HFFc6 (cell line): ENCODE measurements at places on chromosomes 6 and 20.
A peak's percentile ranks its signal among the peaks of the same experiment; 100 is the strongest.

DNA sequence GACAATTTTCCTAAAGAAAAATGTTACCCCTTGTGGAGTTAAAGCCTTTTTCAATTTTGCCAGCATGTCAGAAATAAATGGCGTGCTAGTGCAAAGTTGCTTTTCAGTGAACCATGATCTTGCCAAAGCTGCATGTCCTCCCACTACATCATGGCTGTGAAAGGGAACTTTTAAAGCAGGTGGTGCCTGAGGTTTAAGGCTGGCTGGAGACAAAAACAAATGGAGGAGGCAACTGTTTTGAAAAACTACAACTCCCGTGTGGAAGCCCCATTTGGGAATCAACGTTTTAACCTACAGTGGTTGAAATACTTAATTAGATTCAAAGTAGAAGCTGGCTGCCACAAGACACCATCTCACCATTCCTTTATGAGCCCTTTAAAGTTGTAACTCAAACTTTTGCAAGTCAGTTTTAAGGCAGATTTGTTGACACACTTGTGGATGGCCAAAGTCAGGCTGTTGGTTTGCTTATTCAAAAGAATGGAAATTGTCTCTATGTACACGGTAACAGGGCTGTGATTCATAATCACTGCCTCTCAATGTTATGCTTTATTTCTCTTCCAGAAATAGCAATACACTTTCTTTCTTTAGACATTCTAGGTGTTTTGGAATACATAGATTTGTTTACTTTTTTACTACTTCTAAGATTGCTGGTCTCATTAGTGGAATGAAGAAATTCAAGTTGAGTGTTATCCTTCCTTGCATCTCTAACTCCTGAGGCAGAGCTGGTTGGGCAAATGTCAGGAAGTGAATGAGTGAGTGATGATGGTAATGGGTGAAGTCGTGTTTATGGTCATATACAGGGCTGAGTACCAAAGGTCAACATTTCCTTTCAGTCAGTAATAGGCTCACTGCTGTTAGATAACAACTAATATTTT, 196.4 kb upstream of the GMDS start:
- DNase-seq = peak; percentile 31

- peak; percentile 25 for DNase-seq
These were observed 1.6 kb downstream of the TRIM27 start for GRCh38 chr6:28922004-28922820.

DNA sequence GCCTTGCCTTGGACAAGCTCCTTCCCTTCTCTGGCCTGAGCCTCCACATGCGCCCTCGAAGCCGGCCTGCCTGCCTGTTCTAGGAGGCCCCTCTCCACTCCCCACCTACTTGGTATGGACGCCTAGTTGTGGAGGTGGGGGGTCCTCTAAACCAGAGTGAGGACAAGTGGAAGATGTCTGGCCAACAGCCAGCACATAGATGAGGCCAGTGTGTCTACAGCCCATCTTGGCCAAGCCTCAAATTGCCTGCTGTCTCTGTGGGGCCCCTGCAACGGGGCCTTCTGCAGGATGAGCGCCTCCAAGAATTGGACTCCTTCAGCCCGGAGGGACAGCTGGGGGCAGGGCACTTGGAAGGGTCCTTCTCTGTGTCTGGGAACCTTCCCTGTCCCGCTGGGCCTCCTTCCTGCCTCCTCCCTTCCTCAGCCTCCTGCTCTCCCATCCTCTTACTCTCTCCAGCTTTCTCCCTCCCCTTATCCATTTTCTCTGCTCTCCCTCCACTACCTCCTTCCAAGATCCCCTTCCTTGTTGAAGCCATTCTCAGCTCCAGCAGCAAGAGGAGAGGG, 1.6 kb downstream of the MDFI start:
- no peak for DNase-seq

DNA sequence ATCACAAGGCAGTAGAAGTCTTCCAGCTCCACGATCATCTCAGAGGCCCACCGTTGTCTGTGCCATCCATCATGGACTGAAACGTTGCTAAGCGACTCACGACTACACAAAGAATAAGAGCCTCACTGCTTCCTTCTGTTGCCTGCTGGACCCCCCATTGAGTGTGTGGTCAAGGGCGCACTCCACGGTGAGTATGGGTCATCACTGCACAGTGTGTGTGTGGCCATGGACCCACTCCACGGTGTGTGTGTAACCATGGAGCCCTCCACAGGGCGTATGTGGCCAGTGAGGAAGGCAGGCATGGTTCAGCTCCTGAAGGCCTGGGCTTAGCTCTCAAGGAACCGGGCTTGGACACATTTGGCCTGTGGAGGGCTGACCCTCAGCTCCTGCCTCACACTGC, 123.4 kb upstream of the AFDN start:
- no peak for DNase-seq

DNA sequence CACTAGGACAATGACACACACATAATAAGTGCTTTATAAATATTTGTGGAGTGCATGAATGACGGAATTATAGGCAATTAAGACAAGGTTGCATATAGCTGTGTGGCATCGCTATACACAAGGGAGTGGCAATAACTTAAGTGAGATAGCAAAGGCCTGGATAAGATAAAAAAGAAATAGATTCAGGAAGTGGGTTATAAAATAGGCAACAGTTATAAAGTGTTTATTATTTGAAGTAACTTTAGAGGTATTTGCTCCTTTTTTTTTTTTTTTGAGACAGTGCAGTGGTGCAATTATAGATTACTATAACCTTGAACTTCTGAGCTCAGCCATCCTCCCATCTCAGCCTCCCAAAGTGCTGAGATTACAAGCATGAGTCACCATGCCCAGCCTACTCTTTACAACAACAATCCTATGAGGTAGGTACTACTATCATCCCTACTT, 75.9 kb upstream of the LOC128125822 start:
- DNase-seq = no peak

GRCh38 chr6:106097411-106098231, 11.5 kb downstream of the PRDM1 start:
- DNase-seq = peak; percentile 33

- no peak for DNase-seq
These were observed 180.8 kb upstream of the PLN start for GRCh38 chr6:118367314-118367713.

DNA sequence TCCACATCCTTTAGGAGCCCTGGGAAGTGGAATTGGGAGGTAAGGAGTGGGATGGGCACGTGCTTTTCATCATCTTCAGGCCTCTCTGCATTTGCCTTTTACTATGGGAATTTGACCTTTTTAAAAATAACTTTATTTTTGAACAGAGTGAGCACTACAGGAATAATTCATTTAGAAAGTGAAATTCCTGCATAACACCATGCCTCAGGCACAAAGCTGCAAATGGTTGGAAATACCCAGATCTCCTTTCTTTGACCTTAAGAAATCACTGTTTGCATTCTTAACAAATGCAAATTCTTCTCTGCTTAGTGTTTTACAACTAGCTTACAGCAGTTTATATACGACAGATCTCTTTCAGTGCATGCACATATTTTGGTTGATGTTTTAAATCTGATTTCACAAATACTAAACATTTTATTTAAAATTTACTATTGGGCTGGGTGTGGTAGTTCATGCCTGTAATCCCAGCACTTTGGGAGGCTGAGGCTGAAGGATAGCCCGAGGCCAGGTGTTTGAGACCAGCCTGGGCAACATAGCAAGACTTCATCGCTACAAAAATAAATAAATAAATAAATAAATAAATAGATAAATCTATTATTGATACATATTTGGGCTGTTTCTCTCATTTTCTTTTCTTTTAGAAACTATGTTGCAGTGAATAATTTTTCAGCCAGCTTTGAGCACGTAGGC, 24.5 kb downstream of the CST8 start:
- DNase-seq = peak; percentile 40

- no peak for DNase-seq
These were observed 52.2 kb upstream of the HSF2 start for GRCh38 chr6:122347280-122347679.

- DNase-seq = no peak
These were observed 186.1 kb upstream of the SCGN start for GRCh38 chr6:25465941-25466340.

GRCh38 chr6:170345662-170346061, 39.1 kb downstream of the FAM120B start:
- DNase-seq = no peak

DNA sequence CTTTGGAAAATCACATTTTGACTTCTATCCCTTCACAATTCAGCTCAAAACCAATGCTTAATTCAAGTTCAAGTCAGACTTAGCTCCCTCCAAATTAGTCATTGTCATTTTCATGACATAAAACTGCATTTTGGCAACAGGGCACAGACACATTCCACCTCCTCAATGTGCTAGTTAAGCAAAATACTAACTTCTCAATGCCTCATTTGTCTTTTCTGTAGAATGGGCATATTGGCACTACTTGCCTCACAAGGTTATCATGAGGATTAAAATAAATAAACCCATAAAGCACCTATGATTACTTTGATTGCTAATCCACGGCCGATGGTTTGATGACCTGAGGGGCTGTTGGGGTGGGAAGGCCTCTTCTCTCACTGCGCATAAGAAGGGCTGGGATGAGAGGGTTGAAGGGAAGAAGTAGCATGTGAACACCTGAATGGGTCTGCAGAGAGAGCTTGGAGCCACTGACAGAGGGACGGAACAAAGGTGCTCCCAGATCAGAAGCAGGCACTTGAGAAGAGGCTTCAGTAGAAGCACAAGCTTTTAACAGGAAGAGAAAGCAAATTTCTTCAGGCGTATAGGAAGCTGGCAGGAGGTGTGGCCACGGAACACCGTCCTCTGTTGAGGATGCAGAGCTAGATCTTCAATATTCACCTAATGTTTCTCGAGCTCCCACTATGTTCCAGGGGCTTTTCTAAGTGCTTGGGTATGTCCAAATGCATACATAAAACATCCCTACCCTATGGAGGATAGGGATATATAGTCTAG, 11.7 kb upstream of the TBC1D7 start:
- DNase-seq = no peak

DNA sequence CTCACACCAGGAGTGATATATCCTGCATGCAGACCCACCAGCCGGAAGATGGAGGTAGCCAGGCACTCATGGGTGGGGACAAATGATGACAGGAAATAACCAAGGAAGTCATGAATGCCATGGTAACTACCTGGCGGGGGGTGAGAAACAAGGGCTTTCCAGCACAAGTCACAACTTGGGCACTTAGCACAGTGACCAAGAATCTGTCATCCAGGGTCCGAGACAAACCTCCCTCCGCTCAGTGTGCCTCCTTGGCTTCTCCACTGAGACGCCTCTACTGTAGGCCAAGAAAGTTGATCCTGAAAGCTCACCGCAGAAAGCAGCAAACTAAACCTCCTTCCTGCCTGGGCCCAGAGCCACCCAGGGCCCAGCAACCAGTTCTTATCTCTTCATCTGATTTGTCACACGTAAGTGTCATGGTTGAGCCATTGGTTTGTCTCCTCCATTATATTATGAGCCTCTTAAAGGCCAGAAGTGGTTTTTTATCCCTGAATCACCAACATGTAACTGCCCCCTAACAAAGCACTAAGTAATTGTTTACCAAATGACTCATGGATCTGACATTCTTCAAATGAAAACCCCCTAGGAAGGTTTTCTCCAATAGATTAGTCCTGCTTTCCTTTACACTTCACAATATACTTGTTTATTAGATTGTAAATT, 84.3 kb upstream of the TAB2 start:
- peak; percentile 98 for DNase-seq

DNA sequence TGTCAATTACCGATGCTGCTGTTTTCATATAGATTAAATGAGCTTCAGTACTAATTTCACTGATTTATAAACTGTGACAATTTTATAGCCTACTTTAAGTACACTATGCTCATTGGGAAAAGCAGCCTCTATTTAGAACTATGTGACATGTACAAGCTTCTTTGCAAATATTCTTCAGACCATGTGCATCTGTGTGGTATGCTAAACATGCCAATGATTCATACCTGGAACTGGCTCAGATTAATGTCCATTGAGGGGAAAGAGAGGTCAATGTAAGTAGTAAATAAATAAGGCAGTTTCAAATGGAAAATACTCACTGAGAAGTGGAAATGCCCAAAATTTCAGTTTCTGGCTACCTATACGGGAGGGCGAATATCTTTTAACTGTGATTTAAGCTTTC, 777.7 kb downstream of the C6orf118 start:
- DNase-seq = no peak

GRCh38 chr6:38588631-38589366, 50.9 kb downstream of the BTBD9 start:
- DNase-seq = peak; percentile 46

- DNase-seq = no peak
These were observed 18.3 kb downstream of the KIF16B start for GRCh38 chr20:16554766-16555543.

- peak; percentile 81 for DNase-seq
These were observed 233.7 kb downstream of the IBTK start for GRCh38 chr6:82013561-82014530.

DNA sequence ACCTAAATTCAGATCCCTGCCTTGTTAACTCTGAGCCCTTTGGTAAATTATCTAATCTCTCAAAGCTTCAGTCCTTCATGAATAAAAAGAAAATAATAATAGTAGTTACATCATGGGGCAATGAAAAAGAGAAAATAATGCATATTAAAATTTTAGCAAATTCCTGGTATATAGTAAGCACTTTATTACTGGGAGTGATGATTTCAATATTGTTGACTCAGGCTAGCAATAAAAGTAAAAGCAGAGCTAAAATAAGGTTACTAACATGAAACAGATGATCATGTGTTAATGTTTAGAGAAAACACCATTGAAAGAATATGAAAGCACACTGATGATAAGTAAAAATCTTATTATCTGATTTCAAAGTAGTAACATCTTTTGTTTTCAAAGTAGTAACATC, 13.6 kb downstream of the GINS1 start:
- DNase-seq = no peak

GRCh38 chr6:151034825-151035781, 169.6 kb downstream of the MTHFD1L start:
- no peak for DNase-seq

DNA sequence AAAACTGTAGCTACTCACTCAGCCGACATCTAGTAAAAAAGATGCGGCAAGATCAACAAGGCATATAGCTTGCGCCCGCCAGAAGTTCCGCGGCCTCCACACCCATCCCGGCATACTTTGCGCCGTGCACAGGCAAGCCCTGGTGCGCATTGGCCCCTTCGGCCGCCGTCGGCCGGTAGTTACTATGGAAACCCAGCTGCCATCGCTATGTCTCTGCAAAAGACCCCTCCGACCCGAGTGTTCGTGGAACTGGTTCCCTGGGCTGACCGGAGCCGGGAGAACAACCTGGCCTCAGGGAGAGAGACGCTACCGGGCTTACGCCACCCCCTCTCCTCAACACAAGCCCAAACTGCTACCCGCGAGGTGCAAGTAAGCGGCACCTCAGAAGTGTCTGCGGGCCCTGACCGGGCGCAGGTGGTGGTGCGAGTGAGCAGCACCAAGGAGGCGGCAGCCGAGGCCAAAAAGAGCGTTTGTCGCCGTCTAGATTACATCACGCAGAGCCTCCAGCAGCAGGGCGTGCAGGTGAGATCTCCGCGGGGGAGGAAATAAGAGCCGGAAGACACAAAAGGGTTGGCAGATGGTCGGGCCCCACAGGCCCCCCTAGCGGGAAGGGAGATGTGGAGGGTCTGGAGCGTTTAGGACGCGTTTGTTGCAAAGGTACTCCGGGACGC, at the start of gene IRAK1BP1:
Gene IRAK1BP1, plus strand, starts transcription at position 182 of the 671 bp plus-strand sequence. Its CDS starts 26 bp downstream, at position 208.
- DNase-seq = peak; percentile 75

GRCh38 chr20:25195962-25196785, 662 bp downstream of the ENTPD6 start:
- DNase-seq = peak; percentile 6

- DNase-seq = no peak
These were observed 1201.6 kb upstream of the CITED2 start for GRCh38 chr6:140576004-140576555.
